Activated T-cell treated with anti-CD3 and anti-CD28 coated beads for 4 hours (primary cell): ENCODE measurements at places on chromosomes 13 and 19.

DNA sequence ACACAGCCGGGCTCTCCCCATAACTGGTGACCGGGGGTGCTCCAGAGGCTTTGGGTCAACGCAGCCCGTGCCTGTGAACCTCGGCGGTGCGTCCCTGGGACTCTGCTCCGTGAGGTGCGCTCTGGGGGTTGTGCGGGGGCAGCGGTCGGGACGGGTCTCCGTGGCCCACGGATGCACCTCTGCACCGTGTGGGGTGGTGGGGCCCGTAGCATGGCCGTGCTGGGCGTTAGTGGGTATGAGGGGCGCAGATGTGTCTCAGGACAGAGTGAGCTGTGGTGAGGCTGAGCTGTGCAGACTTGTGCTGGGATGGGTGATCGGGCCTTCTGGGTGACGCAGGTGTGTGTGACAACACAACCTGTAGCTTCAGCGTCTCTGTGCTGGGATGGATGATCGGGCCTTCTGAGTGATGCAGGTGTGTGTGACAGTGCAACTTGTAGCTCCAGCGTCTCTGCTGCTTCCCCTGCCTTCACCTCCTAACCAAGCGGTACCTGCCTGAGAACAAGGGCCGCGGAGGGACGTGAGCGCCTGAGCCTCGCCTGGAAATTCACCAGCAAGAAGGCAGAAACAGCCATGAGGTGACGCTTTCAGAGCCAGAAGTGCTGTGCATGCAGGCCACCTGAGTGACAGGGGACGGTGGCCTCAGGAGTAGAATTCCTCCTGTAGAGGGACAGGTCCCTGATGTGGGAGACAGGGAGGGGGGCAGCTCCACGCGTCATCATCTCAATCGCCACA lies 599 bp downstream of the ZNF331 start:
- DNase-seq = no peak

- DNase-seq = no peak
Observed at GRCh38 chr19:50224986-50225747, 21.7 kb downstream of the MYH14 start.

DNA sequence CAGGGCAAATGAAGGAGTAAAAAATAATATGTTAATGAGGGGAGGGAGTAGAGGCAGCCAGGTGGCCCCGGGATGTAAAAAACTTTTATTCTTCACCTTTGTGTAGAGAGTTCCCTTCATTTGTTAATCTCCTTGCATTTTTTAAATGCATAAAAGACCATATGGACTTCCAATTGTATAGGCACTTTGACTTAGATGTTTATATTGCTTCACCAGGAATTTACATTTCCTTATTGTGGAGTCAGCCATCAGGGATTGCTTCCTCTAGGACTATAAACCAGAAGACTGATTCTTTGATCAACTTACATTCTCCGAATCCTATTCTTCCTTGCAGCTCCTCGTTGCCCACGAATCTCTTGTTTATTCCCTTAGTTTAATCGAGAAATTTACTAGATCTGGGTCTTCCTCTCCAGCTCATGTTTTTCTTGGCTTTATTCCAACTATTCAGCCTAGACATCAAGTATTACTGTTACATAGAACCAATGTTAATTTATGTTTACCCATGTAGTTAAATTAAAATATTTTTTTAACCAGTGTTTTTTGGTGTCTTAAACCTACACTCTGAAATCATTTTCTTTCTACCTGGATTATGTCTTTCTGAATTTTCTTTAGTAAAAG lies 1187.0 kb upstream of the SLC10A2 start:
- no peak for DNase-seq

DNA sequence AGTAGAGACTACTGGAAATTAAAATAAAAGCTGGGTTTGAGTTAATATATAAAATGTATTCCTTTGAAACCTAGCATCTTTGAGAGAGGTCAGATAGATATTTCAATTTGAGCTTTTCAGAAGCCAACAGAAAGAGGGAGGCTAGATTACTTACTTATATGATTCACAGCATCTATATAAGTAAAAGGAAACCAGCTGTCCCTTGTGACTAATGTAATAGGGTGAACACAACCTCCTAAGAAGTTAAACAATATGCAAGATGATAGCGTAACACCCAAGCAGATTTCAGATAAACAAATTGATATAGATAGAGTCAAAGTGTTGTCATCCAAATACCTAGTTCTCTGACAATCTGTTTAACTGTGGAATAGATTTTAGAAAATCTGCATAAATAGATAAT lies 393.5 kb upstream of the GPC6 start:
- DNase-seq = no peak
